ENCODE measurements at places on chromosomes 7 and 10. TPM values are rescaled to one million over a fixed set of nuclear protein-coding genes. Genes with fewer than 3 reads are reported as not detected.

NEBL gene
- polyA plus RNA-seq = 3.3 TPM

CCAR1 gene
- 86.8 TPM for polyA plus RNA-seq

- no peak overlapping the region for H3K27ac ChIP-seq
- H3K27me3 ChIP-seq = no peaks in the 10 kb centered on the region
- H3K36me3 ChIP-seq = peaks cover 3% of the 10 kb centered on the region
- H3K4me1 ChIP-seq = no peaks in the 10 kb centered on the region
Observed at GRCh38 chr7:1895664-1896515, 225.8 kb downstream of the ELFN1 start.

GRCh38 chr10:18158773-18159265 is 18.6 kb downstream of the CACNB2 start:
- DNase-seq = peak; percentile 10
- H3K36me3 ChIP-seq = no peaks in the 10 kb centered on the region
- no peak overlapping the region for H3K4me3 ChIP-seq
- H3K27me3 ChIP-seq = no peaks in the 10 kb centered on the region
- no peak overlapping the region for H3K27ac ChIP-seq
- no peaks in the 10 kb centered on the region for H3K4me1 ChIP-seq

GRCh38 chr10:124092250-124092859 is 1.0 kb downstream of the CHST15 start:
- peak overlapping the region; percentile 55 for H3K4me3 ChIP-seq
- H3K36me3 ChIP-seq = no peaks in the 10 kb centered on the region
- H3K27me3 ChIP-seq = peaks cover 76% of the 10 kb centered on the region
- no peak for DNase-seq
- no peak overlapping the region for H3K27ac ChIP-seq
- peaks cover 8% of the 10 kb centered on the region for H3K4me1 ChIP-seq

- DNase-seq = peak; percentile 92
- H3K27me3 ChIP-seq = no peaks in the 10 kb centered on the region
- peaks cover 41% of the 10 kb centered on the region for H3K4me1 ChIP-seq
- peak overlapping the region; percentile 80 for H3K27ac ChIP-seq
- H3K36me3 ChIP-seq = no peaks in the 10 kb centered on the region
Observed at GRCh38 chr7:116812860-116813259, 49.5 kb upstream of the CAPZA2 start.

DNA sequence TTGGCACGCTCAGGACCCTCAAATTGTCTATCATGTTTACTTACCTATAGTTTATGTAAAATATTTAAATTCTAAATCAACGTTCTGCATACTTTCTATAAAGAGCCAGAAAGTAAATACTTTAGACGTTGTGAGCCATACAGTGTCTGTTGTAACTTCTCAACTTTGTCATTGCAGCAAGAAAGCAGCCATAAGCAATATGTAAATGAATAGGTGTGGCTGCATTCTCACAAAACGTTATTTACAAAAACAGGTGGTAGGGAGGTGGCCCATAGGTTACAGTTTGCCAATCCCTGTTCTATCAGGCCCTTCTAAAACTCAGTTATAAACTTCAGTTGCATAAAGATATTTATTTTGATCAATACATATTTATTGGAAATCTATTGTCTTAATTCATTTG is 12.1 kb upstream of the NPY start:
- no peak for DNase-seq
- no peaks in the 10 kb centered on the region for H3K27me3 ChIP-seq
- H3K27ac ChIP-seq = no peak overlapping the region
- H3K36me3 ChIP-seq = no peaks in the 10 kb centered on the region
